ENCODE measurements at places on chromosomes 1 and 21. TPM values are rescaled to one million over a fixed set of nuclear protein-coding genes. Genes with fewer than 3 reads are reported as not detected.
A peak's percentile ranks its signal among the peaks of the same experiment; 100 is the strongest.

DNA sequence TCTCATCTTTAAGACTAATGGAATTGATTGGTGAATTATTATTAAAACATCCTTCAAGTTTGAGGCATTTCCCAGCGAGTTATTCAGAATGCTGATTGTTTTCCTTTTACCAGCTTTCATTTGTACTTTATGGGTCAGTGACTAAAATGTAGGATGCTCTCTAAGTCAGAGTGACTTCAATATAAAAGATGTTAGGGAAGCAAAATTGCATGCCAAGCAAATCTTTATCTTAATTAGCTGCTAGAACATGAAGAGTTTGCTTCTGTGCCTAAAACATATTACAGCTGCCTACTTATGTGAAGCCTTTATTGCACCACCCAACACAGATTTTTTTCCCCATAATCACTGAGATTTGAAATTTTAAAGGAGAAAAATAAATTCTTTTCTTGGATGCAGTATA, 79.8 kb upstream of the CYYR1 start:
- H3K36me3 ChIP-seq = no peaks in the 10 kb centered on the region
- no peaks in the 10 kb centered on the region for H3K4me1 ChIP-seq
- no peaks in the 10 kb centered on the region for H3K27me3 ChIP-seq
- DNase-seq = no peak

- H3K27me3 ChIP-seq = peaks cover 3% of the 10 kb centered on the region
- H3K27ac ChIP-seq = no peak overlapping the region
- H3K36me3 ChIP-seq = no peaks in the 10 kb centered on the region
- DNase-seq = no peak
Measured at GRCh38 chr1:175269151-175269550, 76.6 kb upstream of the KIAA0040 start.

DNA sequence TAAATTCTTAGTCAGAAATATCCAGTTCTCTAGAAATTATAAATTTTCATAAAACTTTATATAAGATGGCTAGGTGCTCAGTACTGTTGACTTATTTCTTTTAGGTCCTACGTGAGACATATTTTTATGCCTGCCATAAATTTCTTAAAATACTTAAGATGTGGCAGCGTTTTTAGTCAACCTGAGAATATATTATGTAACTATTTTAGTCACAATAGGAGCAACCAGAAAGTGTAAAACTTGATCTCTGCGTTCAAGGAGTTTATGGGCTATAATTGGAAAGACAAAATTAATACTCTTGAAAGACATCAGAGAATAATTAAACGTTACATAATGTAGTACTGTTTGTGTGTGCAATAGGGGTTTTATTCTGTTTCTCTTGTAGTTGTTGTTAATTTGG, 24.1 kb upstream of the PGM1 start:
- no peak overlapping the region for H3K27ac ChIP-seq
- H3K4me3 ChIP-seq = no peak overlapping the region
- no peak for DNase-seq

DNA sequence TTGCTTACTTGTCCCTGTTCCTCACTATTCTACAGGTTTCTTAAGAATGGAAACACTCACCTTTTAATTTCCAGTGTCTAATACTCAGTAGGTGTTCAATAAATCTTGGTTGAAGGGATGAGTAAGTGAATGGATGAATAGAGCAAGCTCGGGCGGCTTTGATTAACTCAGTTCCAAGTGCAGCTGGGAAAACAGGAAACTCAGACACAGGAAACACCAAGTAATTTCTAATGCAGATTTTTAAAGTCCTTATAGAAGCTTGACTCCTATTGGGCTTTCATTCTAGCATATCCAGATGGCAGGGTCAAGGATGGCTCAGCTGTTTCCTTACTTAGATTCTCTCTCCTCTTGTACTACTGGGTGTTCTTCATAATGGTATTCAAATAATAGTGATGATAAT, 14.0 kb downstream of the CAMK1G start:
- no peak overlapping the region for H3K27ac ChIP-seq
- no peaks in the 10 kb centered on the region for H3K27me3 ChIP-seq
- no peak for DNase-seq
- H3K4me1 ChIP-seq = no peaks in the 10 kb centered on the region
- H3K36me3 ChIP-seq = no peaks in the 10 kb centered on the region

DNA sequence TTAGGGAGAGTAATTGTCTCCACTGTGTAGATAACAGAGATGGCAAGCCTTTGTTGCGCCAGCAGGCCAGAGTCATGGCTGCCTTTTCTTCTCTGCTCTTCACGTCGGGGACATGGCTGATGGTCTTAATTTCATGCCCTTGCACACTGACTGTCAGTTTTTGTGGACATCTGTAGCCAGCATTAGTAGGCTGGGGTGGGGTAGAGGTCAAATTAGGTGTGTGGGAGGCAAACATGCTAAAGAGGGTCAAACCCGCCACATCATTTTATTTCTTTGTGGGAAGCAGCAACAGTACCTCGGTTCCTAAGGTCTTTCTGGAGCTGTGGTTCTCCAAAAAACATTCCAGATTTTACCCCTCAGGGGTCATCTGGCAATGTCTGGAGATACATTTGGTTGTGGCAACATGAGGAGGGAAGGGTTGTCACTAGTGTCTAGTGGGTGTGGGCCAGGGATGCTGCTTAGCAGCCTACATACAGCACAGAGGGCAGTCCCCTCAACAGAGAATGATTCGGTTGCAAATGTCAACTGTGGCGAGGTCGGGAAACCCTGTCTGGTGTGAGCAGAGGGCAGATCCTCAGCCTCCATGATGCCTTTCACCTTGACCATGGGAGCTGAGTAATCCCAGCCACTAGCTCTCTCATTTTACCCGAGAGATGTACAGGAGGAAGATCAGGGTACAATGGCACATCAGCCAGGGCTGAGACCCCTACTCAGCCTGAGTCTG, 14.7 kb downstream of the RUNX1 start:
- no peak overlapping the region for H3K4me3 ChIP-seq
- H3K27ac ChIP-seq = no peak overlapping the region
- H3K4me1 ChIP-seq = no peaks in the 10 kb centered on the region
- no peaks in the 10 kb centered on the region for H3K36me3 ChIP-seq
- no peaks in the 10 kb centered on the region for H3K27me3 ChIP-seq
- DNase-seq = peak; percentile 17

DNA sequence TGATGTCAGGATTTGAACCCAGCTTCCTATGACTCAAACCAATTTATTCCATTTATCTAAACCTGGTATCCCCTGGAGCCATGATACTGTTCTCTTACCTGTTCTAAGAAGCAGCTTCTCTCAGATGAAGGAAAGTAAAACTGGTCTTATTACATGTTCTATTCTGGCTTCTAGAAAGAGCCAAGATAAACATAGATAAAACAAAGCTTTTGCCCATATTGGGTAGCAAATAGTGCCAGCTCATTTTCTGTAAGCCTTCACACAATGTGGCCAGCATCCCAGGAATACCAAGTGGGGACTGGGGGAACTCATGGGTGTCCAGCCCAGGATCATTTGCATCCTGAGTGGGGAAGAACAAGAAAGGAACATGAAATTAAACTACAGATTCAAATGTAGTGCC, 53.5 kb upstream of the EPHA8 start:
- DNase-seq = no peak
- peaks cover 81% of the 10 kb centered on the region for H3K36me3 ChIP-seq
- no peak overlapping the region for H3K4me3 ChIP-seq
- no peaks in the 10 kb centered on the region for H3K4me1 ChIP-seq
- no peak overlapping the region for H3K27ac ChIP-seq

DNA sequence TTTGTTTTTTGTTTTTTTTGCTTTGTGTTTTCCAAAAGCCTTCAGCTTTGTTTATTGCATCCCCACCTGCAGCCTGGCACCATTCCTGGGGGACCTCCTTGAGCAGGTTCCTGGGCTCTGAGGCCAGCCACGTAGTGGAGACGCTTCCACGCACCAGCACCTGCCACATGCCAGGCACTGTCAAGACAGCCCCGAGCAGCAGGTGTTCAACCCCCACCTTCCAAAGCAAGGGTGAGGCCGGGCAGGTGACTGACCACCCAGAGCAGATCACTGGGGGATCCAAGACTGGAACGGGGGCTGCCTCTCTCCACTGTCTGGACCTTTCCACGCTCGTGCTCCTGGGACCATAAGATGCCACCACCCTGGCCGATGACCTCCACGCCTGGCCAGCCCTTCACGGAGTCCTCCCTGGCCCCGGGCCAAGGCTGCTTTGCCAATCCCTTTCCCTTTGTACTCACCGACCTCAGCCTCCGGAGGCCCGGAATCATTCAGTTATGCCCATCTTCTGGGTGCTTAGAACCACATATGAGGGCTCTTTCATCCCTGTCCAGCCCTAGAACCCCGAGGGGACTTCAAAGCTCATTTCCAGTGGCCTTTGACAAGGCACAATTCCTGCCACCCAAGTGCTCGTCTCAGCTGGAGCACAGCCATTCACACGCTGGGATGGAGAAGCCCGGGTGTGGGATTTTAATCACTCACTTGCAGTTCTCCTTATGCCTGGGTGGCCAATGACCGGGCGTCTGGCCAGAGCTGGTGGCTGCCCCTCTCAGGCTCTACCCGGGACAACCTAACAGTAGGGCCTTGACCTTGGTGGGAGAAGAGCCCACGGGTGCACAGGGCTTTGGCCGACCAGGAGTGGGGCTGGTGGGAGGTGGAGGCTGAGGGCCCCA, 330.8 kb downstream of the NPHP4 start:
- no peaks in the 10 kb centered on the region for H3K27me3 ChIP-seq
- no peak overlapping the region for H3K27ac ChIP-seq
- no peak overlapping the region for H3K4me3 ChIP-seq
- no peaks in the 10 kb centered on the region for H3K36me3 ChIP-seq

DNA sequence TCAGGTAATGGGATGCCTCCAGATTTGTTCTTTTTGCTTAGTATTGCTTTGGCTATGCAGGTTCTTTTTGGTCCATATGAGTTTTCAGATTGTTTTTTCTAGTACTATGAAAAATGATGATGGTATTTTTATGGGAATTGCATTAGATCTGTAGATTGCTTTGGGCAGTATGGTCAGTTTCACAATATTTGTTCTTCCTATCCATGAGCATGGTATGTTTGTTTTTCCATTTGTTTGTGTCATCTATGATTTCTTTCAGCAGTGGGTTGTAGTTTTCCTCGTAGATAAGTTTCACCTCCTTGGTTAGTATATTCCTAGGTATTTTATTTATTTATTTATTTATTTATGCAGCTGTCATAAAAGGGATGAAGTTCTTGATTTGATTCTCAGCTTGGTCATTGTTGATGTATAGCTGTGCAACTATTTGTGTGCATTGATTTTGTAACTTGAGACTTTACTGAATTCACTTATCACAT, 103.9 kb upstream of the DNAH14 start:
- H3K36me3 ChIP-seq = no peaks in the 10 kb centered on the region
- DNase-seq = no peak
- no peak overlapping the region for H3K27ac ChIP-seq
- H3K4me3 ChIP-seq = no peak overlapping the region
- no peaks in the 10 kb centered on the region for H3K4me1 ChIP-seq

DNA sequence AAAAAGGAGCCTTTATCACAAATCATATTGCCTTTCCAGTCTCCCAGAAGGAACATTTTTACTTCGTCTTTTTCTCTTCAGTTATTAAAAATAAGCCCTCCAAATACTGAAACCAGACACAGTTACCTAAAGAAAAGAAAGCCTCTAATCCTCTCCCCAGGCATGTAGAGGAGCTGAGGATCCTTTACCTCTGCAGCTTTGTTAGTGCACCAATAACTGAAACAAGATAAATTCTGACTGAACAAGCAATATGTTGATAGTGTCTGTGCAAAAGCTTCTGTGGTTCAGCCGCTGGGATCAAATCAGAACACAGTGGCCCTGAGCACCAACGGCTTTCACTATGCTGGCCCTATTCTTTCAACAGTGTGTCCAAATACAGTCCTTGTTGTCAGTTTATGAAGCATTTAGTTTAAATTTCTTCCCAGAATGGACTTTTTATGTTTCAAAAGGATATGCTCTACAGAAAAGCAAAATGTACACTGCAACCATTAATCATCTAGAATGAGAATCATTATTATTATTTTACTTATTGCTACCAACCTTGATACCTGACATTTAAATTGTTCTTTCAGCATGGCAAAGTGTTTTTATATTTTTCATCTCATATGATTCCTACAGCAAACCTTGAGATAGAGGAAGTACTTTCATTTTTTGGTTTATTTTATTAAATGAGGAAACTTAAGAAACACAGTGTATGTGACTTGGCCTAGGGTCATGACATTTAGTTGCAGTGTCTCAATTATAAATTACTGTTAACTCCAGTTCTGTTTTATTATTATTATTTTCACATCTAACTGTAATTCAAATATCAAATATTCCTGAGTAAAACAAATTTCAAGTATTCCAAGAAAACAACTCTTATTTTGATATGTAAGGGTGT, 217.9 kb downstream of the NEGR1 start:
- H3K4me1 ChIP-seq = no peaks in the 10 kb centered on the region
- no peaks in the 10 kb centered on the region for H3K36me3 ChIP-seq
- DNase-seq = no peak
- no peak overlapping the region for H3K4me3 ChIP-seq

COP1 gene
- 35.7 TPM for total RNA-seq

TRPM2 gene
- total RNA-seq = 0.65 TPM

CDA gene
- total RNA-seq = 8.1 TPM

OTUD7B gene
- total RNA-seq = 8.6 TPM

NBPF10 gene
- total RNA-seq = 1.9 TPM

Data from liver (tissue), 10 donors.